ENCODE measurements at places on chromosomes 7 and 10.

DNA sequence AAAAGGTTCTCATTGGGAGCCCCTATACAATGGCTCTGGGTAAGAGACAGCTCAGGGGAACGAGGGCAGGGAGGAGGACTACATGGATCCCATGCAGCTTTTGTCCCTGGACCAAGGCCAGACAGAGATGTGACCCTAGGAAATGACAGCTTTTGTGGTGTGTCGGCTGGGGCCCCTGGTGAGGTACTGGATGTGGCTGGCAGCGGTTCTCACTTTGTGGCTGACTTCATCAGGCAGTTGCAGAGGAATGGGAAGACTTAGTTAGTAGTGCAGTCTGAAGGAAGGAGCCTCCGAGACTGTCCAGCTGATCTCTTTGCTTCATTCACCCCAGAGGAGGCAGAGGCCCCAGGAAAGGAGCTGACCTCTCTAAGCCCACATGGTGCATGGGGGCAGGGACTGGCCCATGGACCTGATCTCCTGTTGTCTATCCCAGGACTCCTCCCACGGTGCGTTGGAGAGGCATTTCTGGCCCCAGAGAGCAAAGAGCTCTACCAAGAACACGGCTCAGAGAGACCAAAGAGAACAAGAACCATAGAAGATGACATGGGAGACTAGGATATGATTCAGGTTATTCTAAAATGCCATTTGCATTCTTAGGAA lies 202.9 kb downstream of the RPS24 start:
- peaks cover 10% of the 10 kb centered on the region for H3K4me1 ChIP-seq
- no peaks in the 10 kb centered on the region for H3K36me3 ChIP-seq
- H3K27ac ChIP-seq: no peak overlapping the region
- H3K27me3 ChIP-seq: no peaks in the 10 kb centered on the region
- no peak for DNase-seq
- H3K4me3 ChIP-seq: no peak overlapping the region

- peaks cover 45% of the 10 kb centered on the region for H3K4me1 ChIP-seq
- H3K4me3 ChIP-seq: no peak overlapping the region
- no peak for DNase-seq
Measured at GRCh38 chr7:80858141-80858903, 60.5 kb downstream of the SEMA3C start.

DNA sequence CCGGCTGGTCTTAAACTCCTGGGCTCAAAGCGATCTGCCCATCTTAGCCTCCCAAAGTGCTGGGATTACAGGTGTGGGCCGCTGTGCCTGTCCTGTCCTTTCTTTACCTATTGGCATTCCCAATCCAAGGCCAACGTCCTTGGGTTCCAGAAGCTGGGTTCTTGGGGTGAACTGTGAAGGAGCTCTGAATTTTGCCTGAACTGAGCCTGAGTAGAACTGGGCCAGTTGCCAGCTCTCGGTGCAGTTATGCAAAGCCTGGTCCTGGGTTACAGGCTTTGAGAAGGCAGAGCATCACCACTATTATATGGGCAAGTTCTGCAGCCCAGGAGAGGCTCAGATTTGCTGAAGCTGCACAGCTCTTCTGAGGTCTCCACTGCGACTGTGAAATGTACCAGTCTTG lies 24.6 kb upstream of the SH2D4B start:
- H3K4me3 ChIP-seq: no peak overlapping the region
- no peaks in the 10 kb centered on the region for H3K27me3 ChIP-seq
- peaks cover 15% of the 10 kb centered on the region for H3K4me1 ChIP-seq
- H3K27ac ChIP-seq: no peak overlapping the region
- peaks cover 99% of the 10 kb centered on the region for H3K36me3 ChIP-seq

GRCh38 chr10:21368022-21368582 lies 157.4 kb downstream of the SKIDA1 start:
- H3K4me1 ChIP-seq: peaks cover 14% of the 10 kb centered on the region
- H3K4me3 ChIP-seq: no peak overlapping the region
- DNase-seq: no peak
- H3K27me3 ChIP-seq: no peaks in the 10 kb centered on the region
- H3K27ac ChIP-seq: no peak overlapping the region

- DNase-seq: no peak
- no peaks in the 10 kb centered on the region for H3K4me1 ChIP-seq
- H3K4me3 ChIP-seq: no peak overlapping the region
- no peak overlapping the region for H3K27ac ChIP-seq
Measured at GRCh38 chr10:125694883-125695282, 11.9 kb upstream of the TEX36 start.
